Activated naive CD4-positive, alpha-beta T cell treated with anti-CD3 and anti-CD28 coated beads, Interleukin-2, amount 10 ng/mL, durations not matched to agents 7 days and 5 days (primary cell): ENCODE measurements at places on chromosomes 3 and 15.

- no peak for DNase-seq
These were observed 26.5 kb downstream of the ANKDD1A start for GRCh38 chr15:64938192-64938591.

- DNase-seq = no peak
These were observed 279.3 kb upstream of the RASGRP1 start for GRCh38 chr15:38843736-38844590.

DNA sequence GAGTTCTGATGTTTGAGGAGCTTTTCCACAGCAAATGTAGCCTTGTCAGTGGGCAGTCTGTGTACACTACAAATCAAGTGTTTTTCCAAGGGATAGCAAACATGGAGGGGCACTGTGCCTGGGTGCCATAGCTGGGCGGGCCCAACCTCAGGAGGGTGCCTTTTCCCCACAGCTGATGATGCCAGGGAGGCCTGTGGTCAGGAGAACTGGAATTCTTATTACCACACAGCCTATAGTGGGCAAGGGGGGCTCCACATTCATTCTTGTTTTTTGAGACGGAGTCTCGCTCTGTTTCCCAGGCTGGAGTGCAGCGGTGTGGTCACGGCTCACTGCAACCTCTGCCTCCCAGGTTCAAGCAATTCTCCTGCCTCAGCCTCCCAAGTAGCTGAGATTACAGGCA is 41.8 kb downstream of the SYNM start:
- DNase-seq = no peak

DNA sequence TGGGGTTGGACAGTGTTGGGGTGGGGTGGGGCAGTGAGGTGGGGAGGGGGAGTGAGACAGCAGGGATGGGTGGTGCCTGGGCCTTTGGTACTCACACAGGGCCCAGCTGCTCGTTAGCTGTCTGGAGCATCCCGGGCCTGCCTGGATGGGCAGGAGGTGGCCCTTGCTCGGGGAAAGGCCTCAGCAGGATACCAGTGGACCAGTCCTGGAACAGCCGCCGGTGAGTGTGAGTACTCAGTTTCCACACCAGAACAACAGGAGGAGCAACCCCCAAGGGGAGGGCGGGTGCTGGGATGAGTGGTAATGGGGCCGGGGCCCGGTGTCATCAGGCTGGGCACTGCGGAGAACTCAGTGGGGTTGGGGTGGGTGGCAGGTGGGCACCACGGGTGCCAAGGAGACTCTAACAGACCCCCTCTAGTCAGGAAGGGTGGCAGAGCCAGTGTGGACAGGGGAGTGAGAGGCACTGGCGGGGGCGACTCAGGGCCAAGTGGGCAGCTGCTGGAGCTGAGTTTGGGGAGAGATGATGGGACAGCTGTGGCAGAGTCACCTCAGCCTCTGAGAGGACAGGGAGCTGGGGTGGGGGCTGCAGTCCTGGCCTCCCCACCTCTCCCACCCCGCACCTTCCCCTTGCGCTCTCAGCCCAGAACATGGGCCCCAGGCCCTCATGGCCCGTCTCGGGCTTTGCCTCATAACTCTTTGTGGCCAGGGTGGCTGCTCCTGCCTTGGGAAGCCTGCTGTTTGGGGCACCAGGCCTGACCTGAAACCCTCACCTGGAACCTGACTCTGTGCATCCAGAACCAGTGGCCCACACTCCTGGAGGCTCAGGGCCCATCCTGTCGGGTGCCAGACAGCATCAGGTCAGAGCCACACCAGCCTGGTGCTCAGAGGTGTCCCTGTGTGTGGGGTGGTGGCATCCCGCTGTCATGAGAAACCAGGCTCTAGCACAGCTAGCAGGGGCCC is 52.1 kb upstream of the PRR23E start:
- no peak for DNase-seq

GRCh38 chr3:87361271-87361670 is 84.9 kb upstream of the POU1F1 start:
- DNase-seq = no peak

GRCh38 chr3:56321892-56322291 is 146.4 kb downstream of the ERC2 start:
- DNase-seq = no peak

GRCh38 chr3:39205919-39206516 is 13.6 kb upstream of the XIRP1 start:
- DNase-seq = no peak

GRCh38 chr15:77436822-77437221 is 16.1 kb downstream of the HMG20A start:
- no peak for DNase-seq

DNA sequence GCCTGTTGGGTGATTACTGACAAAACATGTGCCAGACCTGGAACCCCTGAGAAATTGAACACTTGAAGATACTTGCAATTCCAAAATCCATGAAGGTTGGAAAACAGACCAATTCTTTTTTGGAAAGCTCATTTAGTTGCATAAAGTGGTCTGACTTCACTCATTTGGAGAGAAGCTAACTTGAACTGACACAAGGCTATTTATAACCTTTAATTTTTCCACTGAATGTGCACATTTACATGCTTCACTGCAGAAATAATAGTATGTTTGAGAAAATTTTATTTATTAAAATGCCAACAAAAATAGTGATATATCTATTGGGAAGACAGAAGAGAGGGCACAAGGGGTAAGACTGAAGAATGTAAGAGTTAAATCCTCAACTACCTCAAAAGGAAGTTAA is 92.1 kb downstream of the MOBP start:
- DNase-seq = no peak
